Neuronal stem cell (in vitro differentiated cells): ENCODE measurements at places on chromosomes 6 and 20.

GRCh38 chr6:146650799-146651481, 52.2 kb downstream of the ADGB start:
- no peak for DNase-seq

DNA sequence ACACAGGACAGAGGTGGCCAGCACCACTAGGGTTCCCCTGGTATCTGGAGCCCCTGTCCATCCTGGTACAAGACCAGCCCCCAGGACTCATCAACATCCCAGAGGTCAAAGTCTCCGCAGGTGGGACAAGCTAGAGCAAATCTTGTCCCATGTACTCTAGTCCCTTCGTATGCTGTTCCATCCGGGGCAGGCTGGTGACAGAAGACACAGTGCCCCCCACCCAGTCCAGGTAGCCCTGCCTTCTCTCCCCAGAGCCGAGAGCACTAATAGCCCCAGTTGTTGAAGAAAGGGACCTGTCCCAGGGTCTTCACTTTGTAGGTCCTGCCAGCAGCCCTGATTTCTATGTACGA, 21.1 kb downstream of the PCK1 start:
- no peak for DNase-seq

GRCh38 chr6:87754828-87755227, 52.8 kb upstream of the AKIRIN2 start:
- DNase-seq = no peak

- DNase-seq = no peak
These were observed 2.9 kb upstream of the RAB22A start for GRCh38 chr20:58306421-58307261.

DNA sequence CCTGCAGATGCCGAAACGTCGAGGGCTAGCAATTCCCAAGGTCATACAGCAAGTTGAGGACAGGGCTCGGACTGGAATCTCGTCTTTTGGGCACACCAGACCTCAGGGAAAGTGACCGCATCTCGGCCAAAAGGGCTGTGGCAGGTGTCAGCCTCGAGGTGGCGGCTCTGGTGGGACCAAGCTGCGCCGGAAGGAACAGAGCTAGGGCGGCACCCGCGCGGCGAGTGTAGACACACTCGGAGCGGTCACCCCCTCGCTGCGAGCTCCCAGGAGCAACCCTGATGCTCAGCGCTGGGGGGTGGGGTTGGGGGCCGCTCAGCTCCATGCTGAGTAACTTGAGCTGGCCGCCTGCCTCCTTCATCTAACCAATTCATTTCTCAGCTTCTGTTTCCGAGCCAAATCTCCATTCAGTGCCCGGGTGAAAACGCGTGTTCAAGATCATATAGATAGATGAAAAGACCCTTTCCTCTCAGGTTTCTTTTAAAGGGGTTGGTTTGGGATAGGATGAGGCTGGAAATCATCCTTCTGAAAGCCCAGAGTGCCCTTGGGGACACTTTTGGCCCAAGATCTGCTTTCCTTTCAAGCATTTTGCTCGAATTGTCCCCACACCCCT, 2.2 kb upstream of the TUBB2B start:
- DNase-seq = peak; percentile 66

DNA sequence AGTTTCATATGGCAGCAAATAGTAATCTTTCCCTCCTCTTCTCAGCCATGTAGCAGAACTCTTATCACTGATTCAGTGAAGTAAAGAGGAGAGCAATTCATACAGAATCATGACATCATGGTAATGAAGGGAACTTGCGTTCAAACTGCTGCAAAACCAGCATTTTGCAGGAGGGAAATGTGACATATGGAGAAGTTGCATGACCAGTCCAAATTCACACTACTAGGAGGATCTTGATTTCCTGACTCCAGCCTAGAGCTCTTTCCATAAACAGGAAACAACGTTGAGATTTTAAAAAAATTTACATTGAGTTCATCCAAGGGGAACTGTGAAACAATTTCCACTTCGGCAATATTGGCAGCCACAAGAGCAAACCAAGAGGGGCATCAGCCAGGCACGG, 63.8 kb downstream of the MBOAT1 start:
- no peak for DNase-seq

DNA sequence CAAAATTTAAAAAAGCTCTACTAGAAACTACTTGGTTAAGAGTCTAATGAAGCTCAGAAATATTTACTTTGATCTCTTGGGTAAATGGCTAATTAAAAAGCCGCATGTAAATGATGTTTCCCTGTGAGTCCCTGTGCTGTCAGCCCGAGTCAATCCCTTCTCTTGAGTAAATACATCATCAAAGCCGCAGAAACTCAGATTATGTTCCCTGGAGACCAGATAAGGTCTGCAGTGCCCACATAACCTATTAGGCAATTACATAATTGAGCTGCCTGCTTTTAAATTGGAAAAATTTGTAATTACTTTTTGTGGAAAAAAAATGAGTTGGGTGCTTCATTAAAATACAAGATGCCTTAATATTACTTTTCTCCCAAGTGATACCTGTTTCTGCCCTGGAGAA, 83.1 kb downstream of the KIZ start:
- DNase-seq = no peak

DNA sequence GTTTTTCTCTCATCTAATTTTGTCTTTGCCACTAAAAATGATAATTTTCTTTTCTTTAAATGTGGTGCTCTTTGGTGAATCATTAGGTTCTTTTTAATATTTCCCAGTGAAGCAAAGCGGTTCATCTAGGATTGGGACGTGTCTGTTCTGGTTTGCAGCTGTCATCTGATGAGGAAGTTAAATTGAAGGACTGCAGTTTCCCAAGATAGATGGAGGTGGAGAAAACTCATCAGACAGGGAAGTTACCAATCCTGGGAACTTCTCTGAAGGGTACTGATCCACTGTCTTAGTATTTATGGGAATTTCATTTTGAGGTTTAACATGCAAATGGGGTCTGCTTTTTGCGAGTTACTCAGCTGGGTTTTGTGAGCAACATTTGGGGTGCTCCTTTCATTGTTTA, 2.4 kb upstream of the AARS2 start:
- DNase-seq = no peak

GRCh38 chr20:2814076-2814475, 711 bp upstream of the C20orf141 start:
- DNase-seq = no peak

DNA sequence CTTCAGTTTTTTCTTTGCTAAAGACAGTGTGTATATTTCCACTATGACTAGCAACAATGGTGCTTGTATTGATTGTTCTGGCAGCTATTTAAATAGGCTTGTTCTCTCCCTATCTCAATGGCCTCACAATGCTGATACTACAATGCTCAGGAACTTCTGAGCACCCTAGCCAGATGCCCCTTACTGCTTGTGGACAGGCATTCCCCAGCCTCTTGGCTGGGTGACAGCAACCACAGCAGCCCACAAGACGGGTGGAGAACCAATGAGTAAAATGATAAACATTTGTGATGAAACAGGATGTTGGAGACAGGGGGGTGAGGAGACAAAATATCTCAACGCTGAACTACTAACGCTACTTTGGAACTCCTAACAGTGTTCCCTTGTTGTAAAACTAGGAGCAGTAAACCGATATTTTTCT, 42.3 kb downstream of the HIVEP2 start:
- no peak for DNase-seq

DNA sequence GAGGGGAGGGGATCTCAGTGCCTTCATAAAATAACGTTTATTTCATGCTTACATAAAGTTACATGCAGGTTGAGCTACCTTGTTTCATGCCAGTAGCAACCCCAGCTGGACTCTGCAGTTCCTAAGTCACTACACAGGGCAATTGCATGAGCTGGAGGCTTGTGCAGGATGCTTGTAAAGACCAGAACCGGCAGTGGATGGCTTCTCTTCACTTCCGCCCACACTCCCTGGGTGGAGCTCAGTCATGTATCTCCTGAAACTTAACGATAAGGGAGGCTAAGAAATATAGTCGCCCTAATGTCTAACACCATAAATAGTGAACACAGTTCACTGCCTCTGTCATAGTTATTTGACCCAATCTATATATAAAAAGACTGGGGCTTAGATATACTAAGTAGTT, 99.4 kb upstream of the RAB32 start:
- no peak for DNase-seq

- no peak for DNase-seq
These were observed 44.0 kb downstream of the B4GALT5 start for GRCh38 chr20:49669601-49670189.

DNA sequence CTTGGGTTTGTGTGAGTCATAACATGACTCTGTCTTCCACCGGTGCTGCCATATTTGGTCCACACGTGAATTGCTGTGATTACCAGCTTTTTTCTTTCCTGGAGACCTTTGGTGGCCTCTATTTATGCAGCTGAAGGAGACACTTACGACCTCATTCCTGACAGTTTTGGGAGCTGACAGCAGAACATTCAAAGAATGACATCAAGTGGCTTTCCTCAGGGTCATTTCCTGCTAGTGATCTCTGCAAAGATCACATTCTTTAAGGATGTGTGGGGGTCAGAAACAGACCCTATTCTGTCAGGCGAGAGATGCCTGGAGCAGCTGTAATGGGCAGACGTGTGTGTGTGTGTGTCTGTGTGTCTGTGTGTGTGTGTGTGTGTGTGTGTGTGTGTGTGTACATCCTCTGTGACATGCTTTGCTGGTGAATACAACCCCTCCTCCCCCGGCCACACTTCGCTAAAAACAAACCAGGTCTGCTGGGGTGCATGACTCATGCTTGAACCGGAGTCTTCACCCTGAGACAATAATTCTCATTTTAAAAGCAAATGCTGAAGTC, 115.6 kb downstream of the TMEM170B start:
- no peak for DNase-seq

- DNase-seq = no peak
These were observed 49.3 kb downstream of the PHACTR2 start for GRCh38 chr6:143727035-143727434.

- DNase-seq = no peak
These were observed 578 bp downstream of the CD93 start for GRCh38 chr20:23085436-23086055.

DNA sequence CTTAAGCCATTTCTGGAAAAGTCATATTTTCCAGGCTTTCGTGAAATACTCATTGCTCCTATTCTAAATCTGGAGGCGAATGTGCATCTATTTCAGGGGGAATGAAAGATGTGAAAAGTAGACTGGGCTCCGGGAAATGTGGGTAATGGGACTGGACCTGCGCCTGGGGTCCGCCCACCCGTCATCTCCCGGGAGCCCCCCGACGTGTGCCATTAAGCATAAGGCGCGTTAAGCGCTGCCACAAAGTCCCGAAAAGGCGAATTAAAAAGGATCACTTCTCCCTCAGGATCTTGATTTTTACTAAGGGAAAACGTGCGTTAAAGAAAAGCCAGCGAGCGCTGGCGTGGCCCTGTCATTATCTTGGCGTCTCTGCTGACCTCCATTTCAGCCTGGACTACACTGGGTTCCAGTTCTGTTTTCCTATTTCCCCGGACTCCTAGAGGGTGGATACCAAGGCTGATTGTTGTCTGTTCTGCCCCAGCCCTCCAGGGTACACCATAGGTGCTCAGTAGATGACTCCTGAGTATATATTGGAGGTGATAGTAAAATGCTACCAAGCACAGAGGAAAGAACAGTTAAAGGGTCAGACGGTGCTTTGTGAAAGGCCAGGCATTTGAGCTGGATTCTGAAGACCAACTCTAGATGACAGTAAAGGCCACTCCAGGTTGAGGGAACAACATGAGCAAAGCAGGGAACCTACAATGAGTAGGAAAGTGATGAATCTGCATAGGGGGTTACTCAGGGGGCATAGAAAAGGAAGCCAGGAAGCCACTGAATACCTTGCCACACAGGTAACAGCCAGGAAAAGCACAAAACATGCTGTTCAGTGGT, 89.2 kb upstream of the ARID1B start:
- peak; percentile 23 for DNase-seq

GRCh38 chr20:48234951-48235350, 449.7 kb upstream of the SULF2 start:
- no peak for DNase-seq

- no peak for DNase-seq
These were observed 39.7 kb upstream of the CARMIL1 start for GRCh38 chr6:25239498-25239897.
